ENCODE measurements at places on chromosomes 3 and 15.

DNA sequence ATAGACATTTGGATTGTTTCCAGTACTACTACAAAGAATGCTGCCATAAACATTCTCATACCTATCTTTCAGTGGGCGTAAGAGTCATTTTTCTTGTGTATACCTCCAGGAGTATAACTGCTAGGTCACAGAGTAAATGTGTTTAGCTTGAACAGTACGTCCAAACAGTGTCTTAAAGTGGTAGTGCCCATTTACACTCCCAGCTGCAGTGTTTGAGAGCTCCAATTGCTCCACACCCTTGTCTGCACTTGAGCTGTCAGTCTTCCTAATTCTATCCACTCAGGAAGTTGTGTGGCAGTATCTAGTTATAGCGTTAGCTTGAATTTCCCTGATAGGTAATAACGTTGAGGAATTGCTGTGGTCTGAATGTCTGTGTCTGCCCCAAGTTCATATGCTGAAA lies 404.7 kb upstream of the PPP2R3A start:
- no peak for DNase-seq

DNA sequence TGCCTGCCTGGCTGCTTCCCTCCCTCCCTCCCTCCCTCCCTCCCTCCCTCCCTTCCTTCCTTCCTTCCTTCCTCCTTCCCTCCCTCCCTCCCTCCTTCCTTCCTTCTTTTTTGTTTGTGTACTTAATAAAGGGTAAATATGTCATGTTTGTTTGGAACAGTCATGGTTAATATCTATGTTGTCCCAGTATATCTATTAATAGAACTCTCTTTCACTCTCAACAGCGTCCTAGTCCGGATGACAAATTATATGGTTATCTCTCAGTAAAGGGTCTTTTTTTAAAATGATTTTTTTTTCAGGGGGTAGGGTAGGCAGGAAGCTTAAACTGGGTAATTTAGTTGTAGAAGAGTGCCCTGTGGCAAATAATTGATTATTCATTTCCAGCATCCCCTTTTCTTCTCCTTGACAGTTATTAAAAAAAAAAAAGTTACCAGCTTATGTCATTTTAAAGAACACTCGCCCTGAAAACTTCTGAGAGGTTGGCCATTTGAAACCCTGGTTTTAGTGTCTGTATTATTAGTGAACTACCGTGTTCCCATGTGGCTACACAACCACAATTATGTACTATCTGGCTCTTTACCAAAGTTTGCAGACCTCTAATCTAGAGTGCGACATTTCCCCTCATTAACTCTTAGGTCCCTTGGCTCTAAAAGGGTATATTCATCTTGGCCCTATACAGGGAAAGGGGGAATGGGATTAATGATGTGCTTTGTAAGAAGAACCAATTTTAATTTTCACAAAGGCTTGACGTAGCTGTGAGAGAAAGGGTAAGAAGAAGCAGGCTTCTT lies 13.7 kb downstream of the TAGLN3 start:
- DNase-seq = no peak

DNA sequence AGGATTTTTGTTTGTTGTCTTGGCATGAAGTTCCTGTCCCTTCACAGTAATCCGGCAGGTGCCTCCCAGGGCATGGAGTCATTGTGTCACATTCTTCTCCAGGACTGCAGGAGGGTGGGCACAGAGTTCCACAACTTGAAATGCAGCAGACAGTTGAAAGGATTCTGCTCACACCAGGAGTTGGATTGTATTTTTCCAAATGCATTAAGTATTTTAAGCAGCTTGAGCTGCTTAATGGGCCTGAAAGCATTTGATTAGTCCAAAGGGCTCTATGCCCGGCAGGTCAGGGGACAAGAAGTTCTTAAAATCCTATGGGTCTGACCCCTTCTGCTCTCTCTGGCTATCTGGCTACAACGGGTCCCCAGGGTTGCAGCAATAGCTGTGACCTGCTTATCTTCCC lies 92.9 kb downstream of the APBA2 start:
- no peak for DNase-seq

- DNase-seq = no peak
Observed at GRCh38 chr3:69288161-69288895, 97.6 kb downstream of the FRMD4B start.

- DNase-seq = no peak
Observed at GRCh38 chr3:149705416-149705815, 46.9 kb downstream of the COMMD2 start.
